ENCODE measurements at places on chromosomes 12 and 14. TPM values are rescaled to one million over a fixed set of nuclear protein-coding genes. Genes with fewer than 3 reads are reported as not detected.

The BMAL2 gene
- 21.5 TPM for total RNA-seq

The KRT83 gene
- total RNA-seq, result not detected

The FKBP4 gene
- total RNA-seq, result 178 TPM

The TSHR gene
- not detected for total RNA-seq

The VWF gene
- 0.57 TPM for total RNA-seq

The IFI27 gene
- total RNA-seq, result 3.8 TPM

- DNase-seq, result no peak
Measured at GRCh38 chr12:105393587-105393986, 63.1 kb downstream of the C12orf75 start.

- DNase-seq, result no peak
Measured at GRCh38 chr14:92724516-92725340, 23.7 kb downstream of the LGMN start.

DNA sequence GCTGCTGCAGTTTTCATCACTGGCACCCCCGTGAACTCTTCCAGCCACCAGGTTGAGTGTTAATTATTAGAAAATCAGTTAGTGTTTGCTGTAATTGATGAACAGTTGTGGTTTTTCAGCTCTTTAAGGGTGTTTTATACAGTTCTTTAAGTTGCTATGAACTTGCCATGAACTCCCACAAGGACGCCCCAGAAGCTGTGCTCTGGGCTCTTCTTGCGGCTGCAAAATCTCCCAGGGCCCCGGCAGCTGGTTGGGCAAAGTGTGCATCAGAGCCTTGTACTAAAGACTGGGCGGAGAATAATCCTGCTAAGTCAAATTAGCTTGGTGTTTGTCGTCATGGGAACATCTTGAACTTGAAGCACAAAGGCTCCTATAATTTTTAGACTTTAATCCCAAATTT lies 82.2 kb downstream of the EML1 start:
- no peak for DNase-seq

- no peak for DNase-seq
Measured at GRCh38 chr12:40002178-40003169, 103.4 kb downstream of the SLC2A13 start.

DNA sequence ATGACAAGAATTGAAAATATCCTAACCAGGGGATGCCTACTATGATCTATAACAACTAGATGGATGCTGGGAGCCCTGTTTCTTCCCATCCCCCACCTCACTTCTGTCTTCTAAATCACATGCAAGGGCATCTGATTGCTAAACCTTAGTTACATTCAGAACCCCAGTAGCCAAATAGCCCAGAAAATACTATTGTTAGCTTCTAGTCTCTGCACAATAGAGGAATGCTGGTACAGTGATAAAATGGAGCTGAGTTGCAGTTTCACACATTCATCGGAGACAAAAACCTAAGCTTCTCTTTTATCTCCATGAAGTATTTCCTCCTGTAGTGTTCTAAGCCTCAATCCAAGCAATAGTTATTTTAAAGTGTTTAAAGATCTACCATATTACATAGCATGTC lies 942.9 kb downstream of the RPS29 start:
- DNase-seq, result no peak

DNA sequence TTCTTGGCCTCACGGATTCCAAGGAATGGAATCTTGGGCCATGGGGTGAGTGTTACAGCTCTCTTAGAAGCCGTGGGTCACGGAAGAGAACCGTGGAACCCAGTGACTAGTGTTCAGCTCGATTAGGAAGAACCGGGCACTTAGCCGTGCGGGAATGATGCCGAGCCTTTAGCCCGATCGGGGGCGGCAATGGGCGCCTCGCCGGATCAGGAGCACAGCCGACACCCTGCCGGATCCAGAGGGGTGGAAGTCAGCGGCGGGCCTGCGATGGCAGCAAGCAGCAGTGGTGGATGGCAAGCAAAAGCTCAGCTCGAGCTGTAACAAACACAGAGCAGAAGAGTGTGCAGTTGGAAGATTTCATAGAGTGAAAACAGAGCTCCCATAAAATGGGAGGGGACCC lies 21.1 kb upstream of the ULK1 start:
- no peak for DNase-seq

GRCh38 chr14:99463974-99464373 lies 16.7 kb downstream of the SETD3 start:
- DNase-seq, result no peak

GRCh38 chr12:31122481-31122880 lies 48.8 kb downstream of the DDX11 start:
- no peak for DNase-seq

DNA sequence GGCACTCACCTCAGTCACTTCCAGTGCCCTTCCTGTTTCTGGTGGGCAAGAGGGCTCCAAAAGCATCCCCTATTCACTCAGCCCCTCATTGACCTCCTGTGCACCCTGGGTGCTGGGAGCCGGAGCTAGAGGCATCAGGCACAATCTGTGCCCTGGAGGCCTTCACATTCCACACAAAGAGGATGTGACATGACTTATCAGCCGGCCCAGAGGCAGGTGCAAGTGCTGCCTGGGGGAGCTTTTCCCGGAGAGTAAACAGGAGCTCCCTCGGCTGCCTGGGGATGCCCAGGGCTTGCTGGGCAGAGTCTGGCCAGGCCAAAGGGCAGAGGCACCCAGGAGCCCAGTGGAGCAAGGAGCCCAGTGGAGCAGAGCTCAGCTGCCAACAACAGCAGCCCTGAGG lies 64.5 kb downstream of the BCL11B start:
- DNase-seq, result no peak

DNA sequence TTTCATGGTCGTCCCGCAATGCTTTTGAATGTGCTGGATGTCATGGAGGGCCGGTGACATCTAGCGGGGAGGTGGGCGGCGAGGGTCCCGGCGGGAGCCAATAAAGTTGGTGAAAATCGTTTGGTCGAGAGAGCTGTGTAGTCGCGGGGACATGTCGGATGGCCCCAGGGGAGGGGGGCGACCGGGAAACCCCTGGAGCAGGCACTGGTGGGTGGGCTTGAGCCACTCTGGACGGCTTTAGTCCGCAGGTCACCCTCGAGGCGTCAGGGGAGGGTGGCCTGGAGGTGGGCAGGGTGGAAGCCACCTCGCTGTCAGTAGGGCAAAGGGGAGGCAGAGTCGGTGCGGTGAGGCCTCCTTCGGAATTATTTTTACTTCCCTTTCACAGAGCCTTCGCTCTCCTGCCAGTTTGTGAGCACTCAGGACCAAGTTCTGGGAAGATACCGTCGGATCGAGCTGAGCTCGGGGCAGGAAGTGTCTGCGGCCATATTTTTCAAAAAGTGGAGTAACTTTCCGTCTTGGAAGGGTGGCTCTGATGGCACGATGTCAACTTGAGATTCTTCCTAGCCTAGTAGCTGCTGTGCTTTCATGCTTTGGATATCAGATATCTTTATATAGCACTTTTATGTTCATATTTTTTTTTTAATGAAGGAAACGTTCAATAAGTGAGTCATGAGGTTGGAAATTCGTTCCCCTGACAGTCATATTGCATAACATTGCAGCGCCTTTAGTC lies 28.2 kb downstream of the WBP11 start:
- DNase-seq, result no peak

GRCh38 chr14:88289234-88289633 lies 33.8 kb downstream of the KCNK10 start:
- peak; percentile 1 for DNase-seq
